Muscle of arm (tissue), 14 donors: ENCODE measurements at places on chromosomes 2 and 18. TPM values are rescaled to one million over a fixed set of nuclear protein-coding genes. Genes with fewer than 3 reads are reported as not detected.

The POTEC gene
- polyA plus RNA-seq: not detected

The IMPACT gene
- polyA plus RNA-seq: 37.3 TPM

The MZT2A gene
- polyA plus RNA-seq: 23.1 TPM

The AKAIN1 gene
- polyA plus RNA-seq: not detected

The NT5DC4 gene
- polyA plus RNA-seq: not detected

The C2orf68 gene
- polyA plus RNA-seq: 59.0 TPM

The LCT gene
- polyA plus RNA-seq: not detected

The GPATCH11 gene
- polyA plus RNA-seq: 9.9 TPM

The VWA3B gene
- 1.5 TPM for polyA plus RNA-seq

The CYP26B1 gene
- 6.0 TPM for polyA plus RNA-seq

The FLACC1 gene
- polyA plus RNA-seq: 3.8 TPM

The RGPD3 gene
- polyA plus RNA-seq: 0.09 TPM

The CMPK2 gene
- polyA plus RNA-seq: 2.7 TPM

The REG1B gene
- not detected for polyA plus RNA-seq

The KYNU gene
- polyA plus RNA-seq: not detected

The ITGB6 gene
- polyA plus RNA-seq: 24.5 TPM

The REEP1 gene
- polyA plus RNA-seq: 54.4 TPM

The ERFE gene
- polyA plus RNA-seq: 12.0 TPM

The CFLAR gene
- not detected for polyA plus RNA-seq

The SP100 gene
- 26.3 TPM for polyA plus RNA-seq

The SNTG2 gene
- 0.54 TPM for polyA plus RNA-seq

The ZSCAN30 gene
- polyA plus RNA-seq: 34.1 TPM

The SLC4A5 gene
- 3.7 TPM for polyA plus RNA-seq

The MRO gene
- polyA plus RNA-seq: 0.45 TPM
